ENCODE measurements at places on chromosomes 5 and 9. TPM values are rescaled to one million over a fixed set of nuclear protein-coding genes. Genes with fewer than 3 reads are reported as not detected.

Gene PCDHB15
- 5.6 TPM for total RNA-seq

Gene RORB
- total RNA-seq: 0.75 TPM

Gene RUSC2
- total RNA-seq: 17.4 TPM

Gene FBLL1
- 5.9 TPM for total RNA-seq

Gene HNRNPH1
- total RNA-seq: 1,166 TPM

Gene SLC46A2
- total RNA-seq: not detected

Gene TXNDC8
- not detected for total RNA-seq

Gene HACD4
- total RNA-seq: 0.75 TPM

DNA sequence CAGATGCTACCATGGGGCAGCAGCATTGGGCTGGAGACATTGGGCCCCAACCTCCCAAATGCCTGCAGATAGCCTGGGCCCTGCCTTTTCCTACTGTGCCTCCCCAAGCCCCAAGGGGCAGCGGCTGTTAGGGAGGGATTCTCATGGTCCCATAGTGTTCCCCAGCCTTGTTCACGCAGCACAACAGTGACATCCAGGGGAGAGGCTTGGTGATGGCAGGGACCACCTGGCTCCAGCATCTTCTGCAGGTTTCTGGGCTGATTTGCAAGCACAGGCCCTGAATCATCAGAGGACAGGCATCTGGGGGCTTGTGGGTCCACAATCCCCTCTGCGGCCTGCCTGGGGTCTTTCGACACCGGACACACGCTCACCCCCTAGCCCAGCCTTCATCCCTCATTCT lies 354.6 kb downstream of the SLIT3 start:
- no peak overlapping the region for H3K4me3 ChIP-seq
- H3K27ac ChIP-seq: no peak overlapping the region
- no peaks in the 10 kb centered on the region for H3K36me3 ChIP-seq
- DNase-seq: peak; percentile 22
- no peaks in the 10 kb centered on the region for H3K27me3 ChIP-seq

GRCh38 chr9:115192280-115192679 lies 74.3 kb upstream of the TNC start:
- peaks cover 5% of the 10 kb centered on the region for H3K36me3 ChIP-seq
- no peak overlapping the region for H3K27ac ChIP-seq
- H3K4me1 ChIP-seq: no peaks in the 10 kb centered on the region
- H3K27me3 ChIP-seq: no peaks in the 10 kb centered on the region
- no peak for DNase-seq

GRCh38 chr9:116042321-116042720 lies 111.3 kb upstream of the PAPPA start:
- no peak for DNase-seq
- H3K27ac ChIP-seq: no peak overlapping the region
- H3K36me3 ChIP-seq: no peaks in the 10 kb centered on the region
- H3K27me3 ChIP-seq: no peaks in the 10 kb centered on the region
- no peaks in the 10 kb centered on the region for H3K4me1 ChIP-seq
- H3K4me3 ChIP-seq: no peak overlapping the region

DNA sequence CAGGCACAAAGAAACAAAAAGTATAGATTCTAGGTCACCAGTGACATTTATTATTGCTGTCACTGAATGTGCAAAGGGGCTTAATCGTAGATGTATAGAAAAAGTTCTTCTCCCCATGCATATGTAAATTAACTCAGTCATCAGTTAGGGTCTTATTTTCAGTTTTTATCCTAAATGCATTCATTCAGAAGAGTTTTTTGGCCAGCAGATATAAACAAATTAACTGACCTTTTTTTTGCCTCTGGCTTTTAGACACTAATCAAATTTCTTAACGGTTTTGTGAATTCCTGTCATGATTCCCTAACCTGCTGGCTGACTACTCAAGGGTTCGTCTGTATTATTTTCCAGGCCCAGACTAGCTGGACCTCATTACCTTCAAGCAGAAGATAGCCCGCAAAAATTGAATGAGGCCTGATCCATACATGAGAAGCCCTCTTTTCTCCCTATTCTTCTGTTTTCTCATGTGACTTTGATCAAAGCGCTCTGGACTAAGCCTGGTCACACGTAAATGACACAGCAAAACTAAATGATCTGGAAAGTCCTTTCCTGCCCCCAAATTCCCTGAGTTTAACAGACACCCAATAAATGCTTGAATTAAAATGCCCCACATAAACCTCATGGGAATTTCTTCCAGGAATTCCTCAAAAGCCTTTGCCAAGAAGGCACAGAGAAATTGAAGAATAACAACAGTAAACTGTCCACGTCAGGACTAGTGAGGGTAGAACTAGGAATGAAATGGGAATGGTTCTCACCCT lies 83.7 kb downstream of the MYO10 start:
- H3K36me3 ChIP-seq: peaks cover 3% of the 10 kb centered on the region
- H3K27ac ChIP-seq: peak overlapping the region; percentile 16
- peaks cover 76% of the 10 kb centered on the region for H3K4me1 ChIP-seq
- DNase-seq: no peak
- peak overlapping the region; percentile 52 for H3K4me3 ChIP-seq

DNA sequence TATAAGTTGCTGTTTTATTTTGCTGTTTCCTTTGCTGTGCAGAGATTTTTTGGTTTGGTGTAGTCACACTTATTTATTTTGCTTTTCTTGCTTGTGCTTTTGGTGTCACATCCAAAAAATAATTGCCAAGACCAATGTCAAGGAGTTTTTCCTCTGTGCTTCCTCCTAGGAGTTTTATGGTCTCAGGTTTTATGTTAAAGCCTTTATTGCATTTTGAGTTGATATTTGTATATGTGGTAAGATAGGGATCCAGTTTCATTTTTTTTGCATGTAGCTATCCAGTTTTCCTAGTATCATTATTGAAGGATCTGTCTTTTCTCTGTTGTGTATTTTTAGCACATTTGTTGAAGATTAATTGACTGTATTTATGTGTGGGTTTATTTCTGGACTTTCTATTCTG lies 210.6 kb downstream of the ARHGEF28 start:
- DNase-seq: no peak
- H3K4me1 ChIP-seq: no peaks in the 10 kb centered on the region
- no peaks in the 10 kb centered on the region for H3K36me3 ChIP-seq
- no peak overlapping the region for H3K27ac ChIP-seq

DNA sequence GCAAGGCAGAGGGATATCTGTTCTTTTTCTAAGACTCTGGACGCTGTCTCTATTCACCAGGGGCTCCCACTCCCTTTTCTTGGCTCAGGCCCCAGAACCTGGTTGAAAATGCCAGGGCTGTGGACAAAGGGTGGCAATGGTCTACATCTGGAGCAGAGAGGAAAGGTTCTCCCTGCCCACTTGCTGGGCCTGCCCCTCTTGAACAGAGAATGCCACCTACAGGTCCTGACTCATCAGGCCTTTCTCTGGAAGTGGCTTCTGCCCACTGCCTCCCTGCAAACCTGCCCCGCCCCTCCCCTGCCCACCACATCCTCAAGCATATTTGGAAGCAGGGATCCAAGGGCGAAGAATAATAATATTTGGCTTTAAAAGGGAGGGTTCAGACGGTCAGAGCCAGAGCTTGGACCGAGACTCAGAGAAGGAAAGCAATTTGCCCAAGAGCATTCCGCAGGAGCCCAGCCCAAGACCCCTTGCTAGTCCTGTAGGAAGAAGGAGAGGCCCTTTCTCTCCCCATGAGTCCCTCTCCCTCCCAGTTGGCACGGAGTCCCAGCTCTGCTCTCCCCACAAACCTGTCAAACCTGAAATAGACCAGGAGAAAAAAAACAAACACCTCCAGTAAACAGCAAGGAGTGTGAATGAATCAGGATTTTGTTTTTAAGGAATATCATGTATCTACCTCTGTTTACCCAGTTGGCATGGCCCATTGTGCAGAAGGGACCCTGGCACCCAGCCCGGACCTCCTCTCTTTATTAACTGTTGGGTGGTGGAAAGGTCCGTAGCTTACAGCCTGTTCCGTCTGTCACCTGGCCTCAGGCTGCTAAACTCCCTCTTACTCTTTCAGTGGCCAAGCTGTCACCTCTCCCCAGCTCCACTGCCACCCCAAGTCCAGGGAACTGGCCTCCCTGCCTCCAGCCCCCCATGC lies 37.7 kb upstream of the STXBP1 start:
- H3K4me3 ChIP-seq: no peak overlapping the region
- no peak for DNase-seq
- H3K27ac ChIP-seq: no peak overlapping the region

DNA sequence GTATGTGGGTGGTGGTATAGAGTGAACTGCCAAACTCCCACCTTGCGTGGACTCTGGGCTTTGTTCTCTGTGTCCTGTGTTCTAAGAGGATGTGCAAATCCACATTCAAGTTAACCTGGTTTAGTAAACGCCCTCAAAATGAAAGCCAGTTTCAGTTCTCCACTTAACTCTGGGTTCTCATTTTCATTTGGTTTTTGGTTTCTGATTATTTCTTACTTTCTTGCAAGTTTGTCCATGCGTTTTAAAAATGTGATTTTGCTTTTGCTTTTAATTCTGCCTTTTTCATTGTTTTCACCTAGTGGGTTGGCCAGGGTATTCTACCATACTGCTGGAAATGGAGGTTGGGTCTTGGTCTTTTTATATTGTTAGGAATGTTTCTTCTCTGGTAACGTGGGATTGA lies 38.2 kb downstream of the GALNT10 start:
- no peak for DNase-seq
- peaks cover 24% of the 10 kb centered on the region for H3K36me3 ChIP-seq
- H3K4me3 ChIP-seq: no peak overlapping the region

DNA sequence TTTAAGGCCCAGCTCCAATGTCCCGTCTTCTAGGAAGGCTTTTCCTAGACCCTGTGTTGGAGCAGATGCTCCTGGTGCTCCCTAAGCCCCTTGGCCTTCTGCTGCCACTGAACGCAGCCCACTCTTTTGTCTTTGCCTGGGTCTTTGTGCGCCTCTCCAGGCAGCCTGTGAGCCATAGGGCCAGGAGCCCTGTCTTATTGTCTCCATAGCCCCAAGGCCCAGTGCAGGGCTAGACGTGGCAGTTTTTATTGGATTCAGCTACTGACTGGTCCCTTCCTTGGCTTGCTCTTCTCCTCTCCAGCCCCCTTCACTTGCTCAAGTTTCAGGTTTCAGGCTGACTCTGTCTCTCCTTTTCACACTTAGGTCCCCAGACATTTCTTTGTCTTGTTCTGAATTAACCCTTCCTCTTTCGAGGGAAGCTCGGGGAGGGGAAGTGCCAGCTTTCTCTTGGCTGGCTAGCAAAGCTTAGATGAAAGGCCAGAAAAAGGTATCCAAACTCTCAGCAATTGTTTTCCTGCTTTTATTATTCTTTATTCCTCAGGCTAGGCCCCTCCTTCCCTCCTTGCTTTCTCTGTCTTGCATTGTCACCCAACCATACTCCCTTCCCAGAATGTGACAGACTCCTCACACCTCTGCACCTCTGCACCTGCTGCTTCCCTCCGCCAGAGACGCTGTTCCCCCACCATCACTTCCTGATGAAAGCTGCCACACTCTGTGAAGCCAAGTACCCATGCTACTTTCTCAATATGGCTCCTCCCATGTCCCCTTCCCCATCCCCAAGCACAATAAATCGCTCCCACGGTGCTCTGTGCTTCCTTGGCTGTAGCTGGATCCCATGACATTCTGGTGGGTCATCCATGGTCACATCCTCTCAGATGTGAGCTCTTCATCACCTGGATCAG lies 101.6 kb upstream of the CPEB4 start:
- no peak for DNase-seq
- no peak overlapping the region for H3K4me3 ChIP-seq
- peak overlapping the region; percentile 67 for H3K27ac ChIP-seq
- no peaks in the 10 kb centered on the region for H3K36me3 ChIP-seq

GRCh38 chr9:34546834-34547827 lies 24.3 kb upstream of the ENHO start:
- H3K27ac ChIP-seq: peak overlapping the region; percentile 84
- H3K4me3 ChIP-seq: peak overlapping the region; percentile 74
- DNase-seq: peak; percentile 79
- H3K36me3 ChIP-seq: no peaks in the 10 kb centered on the region
- H3K4me1 ChIP-seq: peaks cover 13% of the 10 kb centered on the region
- peaks cover 23% of the 10 kb centered on the region for H3K27me3 ChIP-seq

- H3K36me3 ChIP-seq: no peaks in the 10 kb centered on the region
- H3K4me3 ChIP-seq: no peak overlapping the region
- DNase-seq: no peak
- peaks cover 6% of the 10 kb centered on the region for H3K4me1 ChIP-seq
- H3K27ac ChIP-seq: no peak overlapping the region
Observed at GRCh38 chr9:98652741-98653140, 56.0 kb downstream of the GABBR2 start.

GRCh38 chr5:42791151-42791550 lies 20.5 kb downstream of the SELENOP start:
- H3K27ac ChIP-seq: no peak overlapping the region
- no peak for DNase-seq
- H3K4me1 ChIP-seq: no peaks in the 10 kb centered on the region
- peaks cover 11% of the 10 kb centered on the region for H3K36me3 ChIP-seq
- no peaks in the 10 kb centered on the region for H3K27me3 ChIP-seq

DNA sequence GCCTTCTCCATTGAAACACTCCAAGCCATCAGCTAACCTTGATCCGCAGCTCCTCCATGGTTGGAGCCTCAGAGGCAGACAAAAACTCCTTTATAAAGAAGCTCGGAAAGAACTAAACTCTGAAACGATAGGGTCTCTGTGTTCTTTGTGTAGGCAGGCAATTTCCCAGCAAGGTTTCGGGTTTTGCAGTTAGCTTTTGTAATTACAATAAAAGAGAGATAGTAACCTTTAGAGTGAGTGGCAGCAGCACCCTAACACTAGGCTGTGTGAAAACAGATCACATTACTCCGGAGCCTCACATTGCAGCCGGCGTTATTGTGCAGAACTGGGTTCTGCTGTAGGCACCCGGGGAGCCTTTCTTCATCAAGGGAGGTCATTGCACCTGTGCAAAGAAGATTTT lies 115.8 kb upstream of the MAP3K1 start:
- no peak for DNase-seq
- H3K27me3 ChIP-seq: no peaks in the 10 kb centered on the region
- no peaks in the 10 kb centered on the region for H3K36me3 ChIP-seq
- H3K4me3 ChIP-seq: peak overlapping the region; percentile 32
- peaks cover 30% of the 10 kb centered on the region for H3K4me1 ChIP-seq

DNA sequence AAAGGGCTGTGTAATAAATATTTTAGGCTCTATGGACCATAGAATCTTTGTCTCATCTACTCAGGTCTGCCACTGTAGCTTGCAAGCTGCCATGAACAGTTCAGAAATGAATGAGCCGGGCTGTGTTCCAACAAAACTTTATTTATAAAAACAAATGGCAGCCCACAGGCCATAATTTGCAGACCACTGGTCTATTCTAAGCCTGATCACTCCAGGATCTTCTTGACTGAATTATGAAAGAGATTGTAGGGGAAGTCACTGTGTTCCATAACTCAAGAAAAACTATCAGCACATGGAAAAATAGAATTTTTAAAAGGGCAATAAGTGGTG lies 11.4 kb upstream of the C1QTNF3 start:
- H3K36me3 ChIP-seq: peaks cover 38% of the 10 kb centered on the region
- peaks cover 29% of the 10 kb centered on the region for H3K4me1 ChIP-seq
- no peaks in the 10 kb centered on the region for H3K27me3 ChIP-seq
- DNase-seq: no peak
- no peak overlapping the region for H3K4me3 ChIP-seq

- H3K4me3 ChIP-seq: no peak overlapping the region
- H3K27ac ChIP-seq: no peak overlapping the region
- no peak for DNase-seq
- H3K4me1 ChIP-seq: no peaks in the 10 kb centered on the region
Observed at GRCh38 chr5:1367149-1367548, 22.2 kb upstream of the CLPTM1L start.

All from neural crest cell (in vitro differentiated cells).